ENCODE measurements at places on chromosomes 3 and 15.

DNA sequence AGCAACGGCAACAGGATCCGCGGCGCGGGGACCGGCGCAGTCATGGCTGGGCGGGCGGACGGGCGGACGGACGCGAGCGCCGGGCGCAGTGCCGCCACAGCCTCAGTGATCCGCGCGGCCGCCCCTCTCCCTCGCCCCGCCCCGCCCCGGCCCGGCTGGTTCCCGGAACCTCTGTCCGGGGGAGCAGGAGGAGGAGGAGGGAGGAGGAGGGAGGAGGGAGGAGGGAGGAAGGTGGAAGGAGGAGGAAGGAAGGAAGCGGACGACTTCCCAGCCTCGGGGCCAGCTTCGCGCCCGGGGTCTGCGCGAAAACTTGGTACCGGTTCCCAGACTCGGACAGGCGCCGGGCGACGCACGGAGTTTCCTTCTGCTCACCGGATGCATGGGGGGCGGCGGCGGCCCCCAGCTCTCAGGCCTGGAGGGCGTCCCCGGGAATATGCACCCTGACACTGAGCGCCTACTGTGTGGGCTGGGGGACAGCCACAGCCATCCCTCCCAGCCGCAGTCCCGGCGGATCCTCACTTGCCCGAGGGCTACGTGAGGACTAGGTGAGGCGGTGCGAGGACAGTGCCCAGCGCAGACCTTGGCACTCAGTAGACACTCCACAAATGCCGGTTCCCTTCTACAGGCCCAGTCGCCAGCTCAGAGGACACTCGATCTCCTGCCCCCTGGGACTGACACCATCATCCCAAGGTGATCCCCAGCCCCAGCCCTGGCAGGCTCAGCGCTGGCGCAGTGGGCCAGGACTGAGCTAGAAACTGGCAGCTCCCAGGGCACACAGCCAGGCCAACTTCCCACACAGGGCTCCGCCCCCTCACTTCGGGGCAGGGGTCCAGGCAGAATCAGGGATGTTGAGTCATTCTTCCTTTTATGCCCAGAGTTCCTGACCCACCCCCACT lies at the start of gene SHISA5:
SHISA5 (minus strand) TSS at position 124 of the 896 bp plus-strand sequence; CDS start at position 44, 80 bp downstream.
- peak; percentile 52 for DNase-seq

- DNase-seq: no peak
Observed at GRCh38 chr3:8739757-8740504, 6.3 kb downstream of the CAV3 start.

DNA sequence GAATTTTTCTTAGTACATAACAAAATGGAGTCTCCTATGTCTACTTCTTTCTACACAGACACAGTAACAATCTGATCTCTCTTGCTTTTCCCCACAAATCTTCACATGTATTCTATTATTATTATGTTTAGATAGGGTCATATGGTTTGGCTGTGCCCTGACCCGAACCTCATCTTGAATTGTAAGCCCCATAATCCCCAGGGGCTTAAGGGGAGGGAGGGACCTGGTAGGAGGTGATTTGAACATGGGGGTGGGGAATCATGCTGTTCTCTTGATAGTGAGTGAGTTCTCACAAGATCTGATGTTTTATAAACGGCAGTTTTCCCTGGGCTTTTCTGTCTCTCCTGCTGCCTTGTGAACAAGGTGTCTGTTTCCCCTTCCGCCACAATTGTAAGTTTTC lies 86.7 kb upstream of the SELENOK start:
- no peak for DNase-seq

DNA sequence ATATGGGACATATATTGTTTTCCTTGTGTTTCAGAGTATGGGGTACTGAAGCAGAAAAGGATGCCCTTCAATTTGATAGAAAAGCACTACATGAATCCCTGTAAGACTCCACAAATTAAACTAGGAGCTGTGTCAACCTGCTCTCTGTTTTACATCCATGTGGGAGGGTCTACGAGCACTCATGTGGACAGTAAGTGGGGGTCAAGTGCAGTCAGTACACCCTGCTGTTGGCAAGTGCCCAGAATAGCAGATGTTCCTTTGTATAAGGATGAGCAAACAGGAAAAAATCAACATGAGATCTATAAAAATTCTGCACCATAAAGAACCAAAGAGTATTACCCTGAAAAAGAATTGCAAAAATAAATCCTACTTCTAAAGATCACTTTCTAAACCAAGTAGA lies 659.9 kb downstream of the SI start:
- DNase-seq: no peak

GRCh38 chr15:41377978-41378377 lies 24.3 kb downstream of the NDUFAF1 start:
- DNase-seq: no peak

DNA sequence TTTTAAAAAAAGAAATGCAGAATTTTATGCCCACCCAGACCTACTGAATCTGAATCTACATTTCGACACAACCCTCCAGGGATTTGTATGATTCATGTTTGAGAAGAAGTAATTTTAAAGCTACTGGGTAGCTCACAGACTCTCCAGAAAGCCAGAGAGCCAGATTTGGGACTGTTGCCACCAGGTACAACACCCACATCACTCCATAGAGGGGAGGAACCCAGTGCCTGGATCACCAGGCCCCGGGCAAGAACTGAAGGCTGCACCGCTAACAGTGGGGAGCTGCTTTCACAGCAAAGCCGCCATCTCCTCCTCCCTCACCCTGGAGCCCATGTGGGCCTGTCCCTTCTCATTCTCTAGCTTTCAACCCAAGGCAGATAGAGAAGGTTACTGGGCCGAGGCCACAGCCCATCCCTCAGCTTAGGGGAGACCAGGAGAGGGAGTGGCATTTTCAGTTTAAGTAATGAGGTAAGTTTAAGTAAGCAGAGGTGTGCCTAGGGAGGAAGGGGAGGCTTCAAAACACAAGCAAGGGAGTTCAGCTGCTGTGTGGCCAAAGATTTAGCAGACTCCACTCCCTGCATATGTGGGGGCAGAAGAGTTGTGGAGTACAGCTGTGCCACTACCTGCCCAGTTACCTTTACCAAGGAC lies 109.8 kb downstream of the IL12A start:
- no peak for DNase-seq

DNA sequence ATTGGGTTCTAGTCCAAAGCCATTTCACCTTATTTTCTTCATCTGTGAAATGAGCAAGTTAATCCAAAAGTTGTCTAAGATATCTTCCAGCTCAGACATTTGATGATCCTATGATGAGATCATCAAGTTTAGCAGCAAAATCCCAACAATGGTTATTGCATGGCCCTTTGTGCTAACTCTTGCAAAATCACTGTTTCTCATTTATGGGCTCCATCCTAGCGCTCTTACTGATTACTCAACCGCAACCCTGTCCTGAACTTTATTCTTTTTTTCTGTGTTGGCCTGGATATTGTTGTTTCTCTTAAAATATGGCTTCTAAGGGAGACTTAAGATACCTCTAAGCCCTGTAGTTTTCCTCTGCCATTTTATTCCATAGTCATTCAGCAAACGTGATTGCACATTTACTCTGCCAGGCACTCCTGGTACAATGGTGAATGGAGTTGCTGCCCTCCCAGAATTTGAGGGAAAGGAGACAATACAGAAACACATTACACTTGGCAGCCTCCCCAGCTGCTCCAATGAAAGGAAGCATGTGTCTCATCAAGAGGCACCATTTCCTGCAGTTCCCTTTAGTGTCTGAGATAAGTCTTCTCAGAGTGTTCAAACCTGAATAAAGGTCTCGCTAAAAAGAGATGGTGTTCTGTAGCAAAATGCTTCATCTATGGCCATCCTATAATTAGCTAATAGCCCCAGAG lies 4.4 kb downstream of the GXYLT2 start:
- DNase-seq: no peak

GRCh38 chr15:62901087-62901486 lies 141.5 kb upstream of the TPM1 start:
- no peak for DNase-seq

DNA sequence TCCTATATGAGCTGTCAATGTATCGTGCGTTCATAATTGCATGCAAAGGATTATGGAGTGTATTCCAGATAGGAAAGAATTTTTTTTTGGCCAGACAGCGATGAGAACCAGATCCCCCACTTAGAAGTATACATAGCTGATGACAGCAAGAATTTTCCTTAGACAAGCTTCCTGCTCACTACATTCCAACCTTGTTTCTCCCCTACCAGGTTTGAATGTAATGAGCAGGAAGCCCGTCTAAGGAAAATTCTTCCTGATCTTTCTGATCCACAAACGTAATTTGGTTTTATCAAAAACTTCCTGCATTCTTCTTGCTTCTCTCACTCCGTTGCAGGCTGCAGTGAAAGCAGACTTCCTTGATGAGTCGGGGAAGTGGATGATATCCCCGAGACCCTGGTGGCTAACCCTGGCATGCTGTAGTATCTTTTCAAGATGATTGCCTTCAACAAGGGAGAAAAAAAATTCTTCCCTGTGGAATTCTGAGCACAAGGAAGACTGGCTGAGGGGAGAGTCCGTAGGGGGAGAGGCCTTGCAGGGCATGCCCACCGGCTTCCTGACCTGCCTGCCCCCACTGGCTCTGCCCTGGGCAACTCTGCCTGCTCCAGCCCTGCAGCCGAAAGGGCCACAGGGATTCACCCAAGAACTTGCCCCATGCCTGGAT lies 243.1 kb downstream of the TLE3 start:
- DNase-seq: no peak

DNA sequence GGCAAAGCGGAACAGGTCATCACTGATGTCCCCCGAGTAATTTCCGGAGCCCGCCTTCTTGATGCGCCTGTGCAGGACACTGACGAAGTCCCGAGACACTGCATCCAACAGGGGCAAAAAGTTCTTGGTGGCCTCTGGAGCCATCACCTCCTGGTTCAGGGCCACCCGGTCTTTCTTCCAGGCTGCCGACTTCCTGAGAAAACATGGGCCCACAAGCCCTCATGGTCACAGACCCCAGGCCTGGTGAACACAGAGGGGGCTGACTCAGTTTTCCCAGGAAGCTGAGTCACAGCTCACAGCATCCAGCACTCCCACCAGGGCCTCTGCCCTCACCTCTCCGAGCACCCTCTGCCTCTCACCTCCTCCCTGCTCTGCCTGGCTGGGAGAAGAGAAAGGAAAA lies 22.4 kb downstream of the CYP11A1 start:
- DNase-seq: no peak

GRCh38 chr3:174620138-174620537 lies 239.0 kb upstream of the NAALADL2 start:
- DNase-seq: no peak

DNA sequence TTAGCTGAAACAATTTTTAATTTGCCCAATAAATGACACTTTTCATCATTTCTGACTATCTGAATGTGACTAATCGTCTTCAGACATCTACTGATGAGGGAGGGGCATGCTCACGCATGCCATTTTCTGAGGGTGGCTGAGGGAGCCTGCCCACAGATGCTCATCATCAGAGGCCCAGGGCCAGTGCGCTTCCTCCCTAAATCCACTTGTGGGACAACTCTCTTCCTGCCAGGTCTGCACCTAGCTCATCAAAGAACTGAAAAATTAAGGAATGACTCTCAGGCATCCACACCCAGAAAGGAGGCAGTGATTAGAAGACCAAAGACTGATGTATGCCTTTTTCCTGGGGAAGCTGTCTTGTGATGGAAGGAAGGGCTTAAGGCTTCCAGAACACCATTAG lies 22.8 kb downstream of the RTP3 start:
- DNase-seq: no peak

- DNase-seq: no peak
Observed at GRCh38 chr3:129615751-129616281, 9.3 kb upstream of the PLXND1 start.

GRCh38 chr3:140552403-140552802 lies 125.5 kb upstream of the TRIM42 start:
- no peak for DNase-seq

DNA sequence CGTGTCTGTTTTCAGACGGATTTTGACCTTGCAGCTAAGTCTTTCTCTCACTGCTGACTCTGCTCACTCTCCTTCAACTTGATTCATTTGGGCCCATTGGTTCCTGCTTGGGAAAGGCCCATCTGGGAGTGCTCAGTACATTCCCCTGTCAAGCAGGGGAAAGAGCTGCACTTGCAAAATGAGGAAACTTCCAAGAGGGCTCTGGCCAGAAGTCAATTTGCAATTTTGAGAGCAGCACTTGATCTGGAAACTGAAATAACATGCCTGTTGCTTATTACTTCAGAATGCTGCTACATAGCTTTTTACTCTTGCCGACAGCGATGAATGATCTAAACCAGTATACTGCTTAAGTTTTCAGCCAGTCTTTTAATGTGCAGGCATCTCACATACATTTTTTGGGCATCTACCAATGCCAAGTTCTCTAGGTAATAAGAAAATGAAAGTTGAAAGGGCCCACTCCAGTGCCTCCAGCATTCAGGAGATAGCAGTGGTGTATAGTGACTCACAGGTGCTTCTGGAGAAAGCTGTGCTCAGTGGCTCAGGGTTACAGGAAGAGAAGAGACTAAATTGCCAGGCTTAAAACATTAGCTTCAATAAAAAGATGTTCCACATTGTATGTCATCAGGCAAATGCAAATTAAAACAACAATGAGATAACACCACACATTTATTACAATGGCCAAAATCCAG lies 70.1 kb upstream of the RORA start:
- DNase-seq: no peak

GRCh38 chr3:123278446-123278845 lies 76.7 kb downstream of the SEC22A start:
- DNase-seq: no peak

GRCh38 chr3:160697637-160698380 lies 20.8 kb downstream of the ARL14 start:
- DNase-seq: no peak

GRCh38 chr3:50673931-50674330 lies 796 bp upstream of the DOCK3 start:
- no peak for DNase-seq

GRCh38 chr3:50520849-50521248 lies 17.4 kb upstream of the CACNA2D2 start:
- no peak for DNase-seq

DNA sequence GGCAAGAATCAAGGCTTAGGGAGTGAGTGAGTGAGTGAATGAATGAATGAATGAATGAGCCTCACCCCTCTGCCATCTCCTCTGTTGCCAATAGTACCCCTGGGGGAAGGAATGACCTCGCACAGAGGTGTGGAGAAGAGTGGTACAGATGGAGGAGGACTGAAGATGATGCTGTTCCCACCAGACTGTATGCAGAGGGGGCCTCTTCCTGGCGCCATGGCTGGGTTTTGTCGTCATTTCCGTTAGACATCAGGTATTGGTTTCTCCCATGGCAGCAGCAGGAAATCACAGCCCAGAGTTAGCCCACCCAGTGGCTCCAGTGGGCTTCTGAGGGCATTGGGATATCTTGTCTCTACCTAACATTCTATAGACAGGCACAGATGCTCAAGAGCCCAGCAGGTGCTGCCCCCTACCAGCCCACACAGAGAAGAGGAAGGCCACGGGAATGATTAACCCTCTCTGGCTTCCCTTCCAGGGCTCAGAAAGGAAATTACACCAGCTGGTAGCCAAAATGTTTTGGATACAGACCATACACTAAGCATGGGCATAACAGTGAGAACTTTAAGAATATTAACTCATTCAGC lies 109.8 kb upstream of the SLC6A11 start:
- DNase-seq: no peak

GRCh38 chr15:93706495-93707292 lies 524.7 kb upstream of the MCTP2 start:
- no peak for DNase-seq

DNA sequence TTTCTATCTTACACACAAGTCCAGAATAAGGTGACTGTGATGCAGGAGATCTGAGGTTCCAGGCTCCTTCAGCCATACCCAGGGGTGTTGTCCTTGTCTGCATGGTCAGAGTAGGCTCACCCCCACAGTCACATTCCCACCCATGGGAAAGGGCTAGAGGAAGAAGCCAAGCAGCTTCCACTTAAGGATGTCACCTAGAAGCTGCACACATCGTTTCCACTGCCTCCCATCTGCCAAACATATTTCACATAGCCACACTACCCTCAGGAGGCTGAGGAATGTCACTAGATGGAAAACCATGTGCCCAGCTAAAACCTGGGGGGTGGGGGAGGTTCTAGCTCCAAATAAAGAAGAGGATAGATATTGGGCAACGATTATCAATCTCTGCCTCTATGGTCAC lies 58.1 kb downstream of the TMEM39A start:
- no peak for DNase-seq

Measured in CD4-positive, alpha-beta T cell treated with Interleukin-1 beta for 1 hour (primary cell).